ENCODE measurements at places on chromosomes 7 and 10.
A peak's percentile ranks its signal among the peaks of the same experiment; 100 is the strongest.

DNA sequence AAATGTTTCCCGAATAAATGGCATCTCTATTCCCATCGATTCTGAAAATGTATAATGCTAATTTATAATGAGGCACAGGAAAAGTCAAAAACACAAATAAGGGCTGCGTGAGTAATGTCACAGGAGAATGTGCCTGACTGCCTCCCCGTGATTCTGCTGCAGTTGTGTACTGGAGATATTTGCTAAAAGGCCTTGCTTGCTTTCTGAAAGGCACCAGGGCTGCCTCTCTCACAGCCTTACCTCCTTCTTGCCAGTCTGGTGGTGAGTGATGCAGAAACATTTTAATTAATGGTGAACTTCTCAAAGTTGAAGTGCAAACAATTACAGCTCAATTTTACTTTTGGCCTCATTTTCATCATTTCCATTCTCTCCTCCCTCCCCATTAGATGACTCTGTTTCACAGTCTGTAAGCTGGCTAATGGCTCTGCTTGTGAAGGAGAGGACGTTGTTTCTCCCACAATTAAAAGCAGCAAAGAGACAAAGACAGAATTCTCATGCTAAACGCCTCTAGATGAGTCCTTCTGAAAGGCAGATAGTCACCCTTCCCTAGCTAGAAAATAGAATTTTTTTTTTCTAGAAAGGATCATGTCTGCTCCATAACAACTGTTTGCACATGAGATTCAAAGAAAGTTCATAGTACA lies 377.6 kb downstream of the MDFIC start:
- DNase-seq: no peak

DNA sequence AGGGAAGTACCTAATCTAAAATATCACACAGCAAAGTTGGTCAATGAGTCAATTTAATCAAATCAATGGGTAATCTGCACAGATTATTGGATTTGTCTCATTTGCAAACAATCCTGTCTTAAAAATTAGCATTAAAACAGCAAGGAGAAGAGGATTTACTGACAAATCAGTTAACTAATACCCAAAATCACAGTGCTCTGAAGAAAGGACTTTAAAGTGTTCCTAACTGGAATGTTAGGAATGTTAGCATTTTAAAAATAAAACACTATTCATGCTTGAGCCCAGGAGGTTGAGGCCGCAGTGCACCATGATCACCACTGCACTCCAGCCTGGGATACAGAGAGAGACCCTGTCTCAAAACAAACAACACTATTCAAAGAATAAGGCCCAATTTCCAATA lies 83.1 kb downstream of the CHCHD3 start:
- DNase-seq: peak; percentile 1

GRCh38 chr10:129755158-129755591 lies 208.9 kb downstream of the EBF3 start:
- DNase-seq: no peak

DNA sequence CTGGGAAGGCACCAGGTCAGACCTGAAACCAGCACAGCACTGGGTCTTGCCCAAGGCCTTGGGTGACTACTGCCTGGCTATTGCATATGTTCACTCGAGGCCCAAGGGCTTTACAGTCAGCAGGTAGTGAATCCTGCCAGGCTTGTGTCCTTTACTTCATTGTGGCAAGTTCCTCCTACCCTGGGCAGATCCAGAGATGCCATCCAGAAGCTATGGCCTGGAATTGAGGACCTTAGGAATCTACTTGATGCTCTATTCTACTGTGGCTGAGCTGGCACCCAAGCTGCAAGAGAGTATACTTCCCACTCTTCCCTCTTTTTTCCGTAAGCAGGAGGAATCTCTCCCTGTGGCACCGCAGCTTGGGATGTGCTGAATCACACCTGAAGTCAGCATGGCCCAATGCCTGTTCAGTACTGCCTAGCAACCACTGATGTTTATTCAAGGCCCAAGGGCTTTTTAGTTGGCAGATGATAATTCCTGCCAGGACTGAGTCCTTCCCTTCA lies 246.7 kb upstream of the CTBP2 start:
- no peak for DNase-seq

DNA sequence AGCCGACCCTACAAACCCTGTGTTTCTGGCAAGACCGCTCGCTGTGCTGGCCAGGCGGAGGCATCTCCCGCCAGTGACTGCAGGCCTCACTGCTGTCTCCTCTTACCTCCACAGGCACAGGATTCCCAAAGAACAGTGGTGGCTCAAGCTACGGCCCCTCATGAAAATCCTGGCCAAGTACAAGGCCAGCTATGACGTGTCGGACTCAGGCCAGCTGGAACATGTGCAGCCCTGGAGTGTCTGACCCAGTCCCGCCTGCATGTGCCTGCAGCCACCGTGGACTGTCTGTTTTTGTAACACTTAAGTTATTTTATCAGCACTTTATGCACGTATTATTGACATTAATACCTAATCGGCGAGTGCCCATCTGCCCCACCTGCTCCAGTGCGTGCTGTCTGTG lies 36.2 kb downstream of the PITRM1 start:
- no peak for DNase-seq

DNA sequence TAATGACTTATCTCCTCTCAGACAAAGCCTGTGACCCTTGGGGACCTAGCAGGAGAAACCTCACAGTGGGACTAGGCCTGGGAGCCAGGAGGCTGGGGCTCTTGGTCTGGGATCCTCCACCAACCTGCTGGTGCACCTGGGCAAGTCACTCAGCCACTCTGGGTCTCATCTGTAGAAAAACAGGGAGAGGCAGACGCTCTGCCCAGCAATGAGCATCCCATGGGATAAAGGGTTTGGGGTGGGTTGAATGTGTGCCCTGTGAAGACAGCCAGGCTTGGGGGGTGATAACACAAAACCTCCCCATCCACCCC lies 81.6 kb downstream of the ZMIZ1 start:
- DNase-seq: no peak

DNA sequence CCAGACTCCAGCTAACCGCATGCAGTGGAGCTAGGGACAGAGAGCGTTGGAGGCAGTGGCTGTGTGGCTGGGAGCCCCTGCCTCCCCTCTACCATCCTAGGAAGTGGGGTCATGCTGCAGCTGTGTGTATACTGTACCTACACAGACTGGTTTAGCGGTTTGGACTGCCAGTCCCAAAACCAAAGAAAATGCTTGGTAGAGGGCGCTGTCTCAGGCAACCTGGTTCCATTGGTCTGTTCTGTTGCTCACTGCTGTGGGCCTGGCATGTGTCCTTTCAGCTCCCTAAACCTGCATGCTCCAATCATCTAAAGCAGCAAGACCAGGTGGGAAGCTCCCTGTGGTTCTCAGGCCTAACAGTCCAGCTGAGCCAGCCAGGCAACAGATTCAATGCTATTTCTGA lies 4.5 kb downstream of the RBP4 start:
- DNase-seq: no peak

DNA sequence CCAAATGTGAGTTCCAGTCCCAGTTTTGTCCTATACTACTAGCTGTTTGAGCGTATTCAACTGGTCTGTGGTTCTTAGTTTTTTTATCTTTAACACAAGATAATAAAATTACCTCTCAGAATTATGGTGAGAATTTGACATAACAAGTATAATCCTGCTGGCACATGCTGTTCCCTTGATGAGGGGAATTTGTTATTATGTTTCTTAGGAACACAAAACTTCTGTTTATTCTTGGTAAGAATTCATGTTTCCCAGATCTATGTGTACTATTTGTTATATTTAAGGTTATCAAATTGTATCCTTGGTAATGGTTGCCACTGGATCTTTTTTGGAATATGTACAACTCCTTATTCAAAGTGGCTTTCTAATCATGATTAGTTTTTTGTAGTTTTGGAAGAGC lies 335.6 kb downstream of the ADK start:
- no peak for DNase-seq

DNA sequence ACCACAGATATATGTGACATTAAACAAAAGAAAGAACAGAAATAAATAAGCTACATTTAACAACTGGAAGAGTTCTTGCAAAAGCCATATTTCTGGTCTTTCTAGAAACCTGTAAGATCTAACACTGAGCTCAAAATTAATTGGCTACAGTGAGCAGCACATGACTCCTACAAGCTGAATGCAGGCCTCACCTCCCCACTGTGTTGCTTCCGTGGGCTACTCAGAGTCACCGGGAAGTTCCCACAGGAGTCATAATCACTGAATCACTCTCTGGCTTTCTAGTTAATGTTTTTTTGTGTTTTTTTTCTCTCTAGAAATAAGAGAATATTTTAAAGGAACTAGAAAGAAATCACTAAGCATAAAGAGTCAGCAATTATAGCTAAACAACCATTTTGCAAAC lies 10.2 kb upstream of the MRPS24 start:
- no peak for DNase-seq

- no peak for DNase-seq
Measured at GRCh38 chr10:4263601-4263921, 478.6 kb upstream of the KLF6 start.

All from HS-27A (cell line).